ENCODE measurements at places on chromosomes 5 and 9.

DNA sequence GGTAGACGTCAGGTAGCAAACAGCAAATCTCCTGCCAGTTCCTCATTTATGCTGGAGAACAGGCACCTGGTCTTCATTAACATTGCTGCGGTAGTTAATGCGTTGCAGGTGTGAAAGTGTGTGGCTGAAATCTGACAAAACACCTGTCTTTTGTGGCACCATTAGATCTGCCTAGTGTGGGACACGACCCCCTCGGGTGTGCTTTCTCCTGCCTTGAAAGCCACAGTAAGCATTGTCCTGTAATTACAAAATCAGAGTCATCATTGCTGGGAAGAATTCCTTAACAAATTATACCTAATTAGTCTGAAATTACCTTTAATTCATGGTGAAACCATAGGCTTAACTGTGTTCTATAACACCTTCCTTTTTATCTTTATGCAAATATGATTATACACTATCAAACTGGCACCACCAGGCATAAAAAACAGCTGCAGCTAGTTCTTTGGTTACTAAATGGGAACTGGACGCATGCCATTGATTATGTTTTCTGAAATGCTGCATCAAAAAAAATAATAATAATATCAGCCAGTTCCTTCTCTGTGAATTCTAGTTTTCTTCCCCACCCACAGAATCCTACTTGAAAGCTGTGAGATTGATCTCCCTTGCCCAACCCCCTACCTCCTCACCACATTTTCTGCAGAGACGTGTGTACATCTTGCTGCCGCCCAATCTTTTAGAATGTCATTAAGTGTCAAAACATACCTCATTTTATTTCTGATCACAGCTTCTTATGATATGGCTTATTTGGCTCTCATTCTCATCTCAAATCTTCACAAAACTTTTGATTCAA, 374.0 kb downstream of the NFIB start:
- no peak for DNase-seq

GRCh38 chr5:142008813-142009212, 4.0 kb downstream of the GNPDA1 start:
- no peak for DNase-seq

DNA sequence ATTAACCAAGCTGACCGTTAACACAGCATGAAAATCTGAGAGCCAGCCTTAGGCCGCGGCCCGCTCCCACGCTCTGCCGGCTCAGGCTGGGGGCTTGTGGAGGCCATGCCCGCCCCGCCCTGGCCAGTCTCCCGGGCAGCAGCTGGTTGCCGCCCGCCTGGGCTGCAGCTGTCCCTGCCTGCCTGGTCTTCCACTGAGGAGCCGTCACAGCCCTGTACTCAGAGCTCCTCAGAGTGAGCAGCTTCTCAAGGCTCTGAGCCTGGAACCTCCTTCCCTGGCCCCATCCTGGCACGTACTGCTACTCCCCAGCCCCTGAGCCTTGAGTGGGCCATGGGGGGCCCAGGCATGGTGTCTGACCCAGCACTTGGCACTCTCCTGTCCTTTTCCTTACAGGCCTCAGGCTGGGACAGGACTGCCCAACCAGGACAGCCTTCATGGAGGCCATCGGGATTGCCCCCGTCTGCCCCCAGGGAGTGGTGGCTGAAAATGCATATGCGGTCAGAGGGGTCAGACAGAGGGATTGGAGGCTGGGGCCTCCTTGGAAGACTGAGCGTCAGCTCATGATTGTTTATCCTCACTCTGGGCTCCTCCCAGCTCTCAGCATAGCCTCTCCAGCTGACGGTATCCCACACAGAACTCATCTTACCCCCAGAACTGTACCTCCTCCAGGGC, 11.9 kb downstream of the FGFR4 start:
- DNase-seq = no peak

- DNase-seq = no peak
These were observed 835.4 kb downstream of the SEMA5A start for GRCh38 chr5:8710426-8710930.

DNA sequence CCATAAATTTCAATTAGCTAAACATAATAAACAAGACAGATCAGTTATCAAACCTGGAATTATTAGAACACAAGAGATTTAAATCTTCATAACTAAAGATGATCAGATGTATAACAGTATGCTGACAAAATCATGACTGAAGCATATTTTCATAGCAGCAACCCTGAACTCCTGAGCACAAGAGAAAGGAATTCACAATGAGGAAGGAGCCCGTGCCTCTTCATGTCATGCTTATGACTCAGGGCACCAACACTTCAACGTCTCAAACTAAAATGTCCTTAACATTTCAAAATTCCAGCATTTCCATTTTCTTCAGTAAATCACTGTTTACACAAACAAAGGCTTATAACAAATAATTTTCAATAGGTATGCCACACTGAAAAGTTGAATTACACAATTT, 6.7 kb downstream of the AP3B1 start:
- DNase-seq = no peak

DNA sequence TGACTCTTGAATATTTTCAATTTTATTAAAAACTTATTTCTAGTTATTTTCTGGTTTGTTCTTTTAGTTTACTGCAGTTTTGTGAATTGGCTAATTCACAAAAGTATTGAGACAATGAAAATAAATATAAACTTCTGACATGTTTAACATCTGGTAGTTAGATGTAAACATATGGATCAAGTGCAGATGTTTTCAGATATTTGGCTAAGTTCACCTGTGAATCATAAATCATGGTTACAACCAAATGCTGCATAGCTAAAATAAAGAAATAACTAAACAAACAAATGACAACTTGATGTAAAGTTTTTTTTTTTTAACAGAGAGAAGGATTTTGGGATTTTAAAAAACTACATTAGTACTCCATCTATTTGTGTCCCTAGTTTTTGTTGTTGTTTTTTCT, 484.6 kb downstream of the SLCO4C1 start:
- no peak for DNase-seq

DNA sequence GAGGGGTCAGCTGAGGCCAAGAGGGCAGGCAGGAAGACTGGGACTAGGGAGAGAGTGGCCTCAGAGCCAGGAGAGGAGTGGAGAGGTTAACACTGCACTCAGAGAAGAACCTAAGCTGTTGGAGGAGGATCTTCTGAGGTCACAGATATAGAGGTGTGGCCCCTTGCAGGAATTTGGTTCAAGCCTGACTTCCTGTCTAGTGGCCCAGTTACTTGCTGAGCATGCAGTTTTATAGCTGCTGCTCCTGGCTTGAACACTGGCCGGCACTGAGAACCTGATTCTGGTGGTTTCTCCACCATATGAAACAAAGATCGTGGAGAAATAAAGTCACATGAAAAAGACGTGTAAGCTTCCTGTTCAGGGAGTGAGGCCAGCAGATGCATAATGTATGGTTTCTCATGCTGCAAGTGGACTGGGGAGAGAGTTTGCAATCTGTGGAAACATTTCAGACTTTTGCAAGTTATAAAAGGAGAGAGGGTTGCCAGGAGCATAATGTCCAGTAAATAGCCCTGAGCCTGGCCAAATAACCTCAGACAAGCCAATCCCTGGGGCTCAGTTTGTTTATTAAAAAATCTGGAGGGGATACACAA, 82.6 kb downstream of the GALNT10 start:
- DNase-seq = no peak

- DNase-seq = no peak
These were observed 172.2 kb downstream of the ERCC6L2 start for GRCh38 chr9:96047741-96048103.

GRCh38 chr5:117682416-117682815, 1107.8 kb upstream of the SEMA6A start:
- DNase-seq = no peak

- no peak for DNase-seq
These were observed 78.2 kb upstream of the HTR1A start for GRCh38 chr5:64040490-64040889.
